NCI-H446 (cell line): ENCODE measurements at places on chromosomes 12 and 14.
A peak's percentile ranks its signal among the peaks of the same experiment; 100 is the strongest.

DNA sequence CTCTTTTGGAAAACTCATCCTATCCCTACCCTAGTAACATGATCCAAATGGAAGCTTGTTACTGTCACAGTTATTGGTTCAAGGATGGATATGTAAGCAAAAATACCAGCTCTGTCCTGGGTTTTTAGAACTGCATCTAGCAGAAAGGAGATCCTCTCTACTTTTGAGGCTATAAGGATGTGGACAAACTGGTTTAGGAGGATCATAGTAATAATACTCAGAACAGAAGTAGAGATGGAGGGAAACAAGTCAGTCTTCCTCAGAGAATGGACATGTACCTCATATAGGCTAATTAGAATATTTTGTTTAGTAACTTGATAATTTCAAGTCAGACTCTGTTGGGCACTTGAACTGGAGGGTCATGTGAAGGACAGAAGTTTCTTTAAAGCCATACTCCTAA lies 26.6 kb downstream of the FUT8 start:
- no peak for DNase-seq

DNA sequence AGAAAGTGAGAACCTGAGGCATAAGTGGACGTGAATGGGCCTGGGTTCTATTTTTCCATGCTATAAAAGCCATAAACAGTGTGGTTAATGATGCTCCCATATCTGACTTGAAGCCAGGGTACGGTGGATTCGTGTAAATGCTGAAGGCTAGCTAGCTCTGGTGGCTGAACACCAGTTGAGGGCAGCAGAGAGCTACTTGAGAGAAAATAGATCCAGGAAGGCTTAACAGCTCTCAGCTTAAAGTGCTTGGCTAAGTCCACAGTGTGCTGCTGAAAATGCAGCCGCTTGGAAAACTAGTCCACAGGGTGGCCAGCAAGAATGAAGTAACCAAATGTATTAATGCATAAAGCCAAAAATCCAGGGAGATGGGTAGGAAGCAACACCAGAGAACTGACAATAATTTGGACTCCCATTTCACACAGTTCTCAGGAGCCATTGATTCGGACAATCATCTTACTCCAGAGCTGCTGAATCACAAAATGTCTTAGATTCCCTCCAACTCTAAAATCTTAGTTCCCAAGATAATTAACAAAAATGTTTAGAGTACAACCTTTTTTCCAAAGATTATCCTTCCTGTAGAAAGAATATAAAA lies 15.0 kb upstream of the FOXG1 start:
- peak; percentile 93 for DNase-seq

DNA sequence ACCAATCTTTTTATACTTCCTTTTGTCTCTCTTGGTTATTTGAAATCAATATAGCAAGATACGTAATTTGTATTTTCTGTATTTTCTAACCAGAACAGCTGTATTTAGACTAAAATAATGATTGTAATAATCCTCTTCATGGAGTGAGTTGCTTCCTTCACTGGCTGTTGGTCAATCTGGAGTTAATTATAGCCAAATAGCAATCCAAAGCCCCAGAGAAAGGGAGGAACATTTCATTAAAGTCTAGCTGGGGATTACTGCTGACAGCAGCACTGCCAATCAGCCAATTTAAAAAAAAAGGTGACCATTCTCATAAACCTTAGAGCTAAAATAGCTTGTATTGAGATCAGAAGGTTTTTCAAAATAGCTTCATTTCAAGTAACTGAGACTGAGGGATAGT lies 118.0 kb downstream of the TRHDE start:
- no peak for DNase-seq

- peak; percentile 24 for DNase-seq
These were observed 365 bp upstream of the CCDC88C start for GRCh38 chr14:91417983-91418386.

DNA sequence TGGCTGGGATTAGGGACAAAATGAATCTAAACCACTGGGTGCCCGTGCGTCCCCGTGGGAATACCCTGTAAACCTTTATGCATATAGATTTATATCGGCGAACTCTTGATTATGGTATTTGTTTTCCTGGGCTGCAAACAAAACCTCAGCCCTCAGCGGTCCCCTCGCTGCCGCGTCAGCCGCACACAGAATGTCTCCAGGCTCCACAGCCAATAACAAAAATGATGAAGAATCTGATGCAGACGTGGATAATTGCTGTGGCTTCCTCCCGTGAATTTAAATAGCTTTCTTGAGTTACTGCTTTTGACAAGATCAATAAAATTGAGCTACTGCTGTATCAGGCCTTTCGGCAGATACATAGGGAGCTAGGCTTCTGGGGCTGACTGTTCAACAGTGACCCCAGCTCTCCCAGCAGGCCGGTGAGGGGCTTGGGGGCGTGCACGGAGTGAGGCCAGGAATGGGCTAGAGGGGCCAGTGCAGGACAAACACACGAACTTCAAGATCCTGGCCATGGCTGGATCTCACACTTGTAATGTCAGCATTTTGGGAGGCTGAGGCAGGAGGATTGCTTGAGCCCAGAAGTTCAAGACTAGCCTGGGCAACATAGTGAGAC lies 125.8 kb upstream of the NCOR2 start:
- DNase-seq: no peak

DNA sequence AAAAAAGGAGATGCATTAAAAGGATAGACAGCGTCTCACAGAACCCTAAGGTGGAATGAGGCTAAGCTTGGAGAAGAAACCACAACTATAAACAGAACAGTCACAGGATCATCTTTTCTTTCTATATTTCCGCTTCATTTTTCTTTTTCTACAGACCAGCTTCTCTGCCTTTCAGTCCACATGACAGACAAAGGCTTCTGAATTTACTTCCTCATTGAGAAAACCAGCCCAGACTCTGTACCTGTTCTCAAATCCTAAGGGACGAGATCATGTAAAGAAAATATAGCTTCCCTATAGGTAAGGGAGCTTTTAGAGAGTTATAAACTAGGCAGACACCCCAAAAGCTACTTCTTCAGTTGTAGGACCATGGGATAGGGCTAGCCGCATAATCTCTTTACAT lies 17.4 kb downstream of the SGPP1 start:
- DNase-seq: no peak

GRCh38 chr14:71004481-71004880 lies 97.2 kb downstream of the PCNX1 start:
- no peak for DNase-seq

- no peak for DNase-seq
These were observed 139.5 kb downstream of the SMOC1 start for GRCh38 chr14:70018713-70019211.

DNA sequence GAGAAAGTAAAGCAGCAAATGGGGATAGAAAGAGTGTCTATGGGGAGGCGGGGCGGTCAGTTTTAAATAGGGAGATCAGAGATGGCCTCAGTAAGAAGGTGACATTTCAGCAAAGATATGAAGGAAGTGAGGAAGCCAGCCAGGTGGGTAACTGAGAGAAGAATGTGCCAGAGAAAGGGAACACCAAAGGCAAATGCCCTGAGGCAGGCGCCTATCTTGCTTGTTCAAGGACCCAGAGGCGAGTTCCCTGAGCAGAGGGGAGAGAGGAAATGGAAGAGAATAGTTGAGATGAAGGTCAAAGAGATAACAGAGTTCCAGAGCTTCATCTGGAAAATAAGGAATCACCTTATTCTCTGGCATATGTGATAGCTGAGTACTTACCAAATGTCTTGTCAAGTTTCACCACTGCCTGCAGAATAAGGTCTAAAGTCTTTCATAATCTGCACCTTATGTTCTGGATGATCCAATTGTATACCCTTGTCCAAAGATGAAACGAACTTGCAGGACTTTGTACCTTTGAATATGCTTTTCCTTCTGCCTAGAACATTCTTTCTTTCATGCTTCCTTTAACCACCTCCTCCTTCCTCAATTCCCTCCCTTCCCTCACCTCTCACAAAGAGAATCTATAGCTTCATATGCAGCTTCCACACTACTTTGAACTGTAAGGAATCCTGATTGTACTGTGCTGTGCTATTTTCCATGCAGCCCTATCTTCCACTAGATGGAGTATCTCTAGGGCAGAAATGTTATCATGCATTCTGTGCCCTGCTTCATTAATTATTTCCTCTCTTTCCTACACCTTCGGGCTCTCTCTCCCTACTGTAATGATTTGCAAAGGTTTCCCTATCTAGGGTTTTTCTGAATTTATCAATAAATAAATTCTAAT lies 38.5 kb downstream of the GNPTAB start:
- DNase-seq: no peak

DNA sequence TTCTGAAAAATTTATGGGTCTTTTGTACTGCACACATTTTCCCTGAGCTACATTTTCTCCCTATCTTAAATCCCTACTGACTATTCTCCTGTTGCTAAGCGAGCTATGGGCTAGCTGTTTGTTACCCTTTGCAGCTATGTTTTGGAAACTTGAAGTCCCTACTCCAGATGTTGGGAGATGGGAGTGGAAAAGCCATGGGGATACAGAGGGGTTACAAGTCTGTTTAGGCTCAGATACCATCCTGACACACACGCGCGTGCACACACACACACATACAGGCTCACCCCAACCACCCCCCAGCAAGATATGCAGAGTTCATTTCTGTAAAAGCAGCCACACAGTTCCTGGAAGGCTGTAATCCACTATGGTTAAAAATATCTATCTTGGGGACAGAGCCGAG lies 15.8 kb downstream of the ATP5MC2 start:
- DNase-seq: peak; percentile 15

DNA sequence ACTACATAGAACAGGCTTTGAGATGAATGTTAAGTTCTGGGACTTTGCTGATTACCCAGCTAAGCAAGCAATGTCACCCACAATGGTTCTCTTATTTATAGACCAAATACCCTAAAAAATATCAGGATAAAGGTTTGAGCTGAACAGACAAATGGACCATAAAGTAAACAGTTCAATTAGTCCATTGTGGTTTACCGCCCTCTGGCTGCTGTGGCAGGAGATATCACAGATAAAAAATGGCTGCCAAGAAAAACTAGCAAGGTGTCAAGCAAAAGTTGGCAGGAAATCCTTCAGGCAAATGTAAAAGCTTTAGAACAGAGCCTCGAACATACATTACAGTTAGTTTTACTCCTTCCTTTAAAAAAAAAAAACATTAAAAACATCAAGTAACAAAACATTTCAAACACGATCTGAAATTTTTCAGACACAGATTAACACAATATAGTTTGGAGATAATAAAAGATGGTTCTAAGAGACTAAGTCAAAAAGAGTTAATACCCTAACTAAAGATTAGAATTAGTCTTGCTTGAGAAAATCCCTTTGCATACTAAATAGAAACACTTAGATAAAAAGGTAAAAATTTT lies 41.3 kb downstream of the MED13L start:
- peak; percentile 74 for DNase-seq

DNA sequence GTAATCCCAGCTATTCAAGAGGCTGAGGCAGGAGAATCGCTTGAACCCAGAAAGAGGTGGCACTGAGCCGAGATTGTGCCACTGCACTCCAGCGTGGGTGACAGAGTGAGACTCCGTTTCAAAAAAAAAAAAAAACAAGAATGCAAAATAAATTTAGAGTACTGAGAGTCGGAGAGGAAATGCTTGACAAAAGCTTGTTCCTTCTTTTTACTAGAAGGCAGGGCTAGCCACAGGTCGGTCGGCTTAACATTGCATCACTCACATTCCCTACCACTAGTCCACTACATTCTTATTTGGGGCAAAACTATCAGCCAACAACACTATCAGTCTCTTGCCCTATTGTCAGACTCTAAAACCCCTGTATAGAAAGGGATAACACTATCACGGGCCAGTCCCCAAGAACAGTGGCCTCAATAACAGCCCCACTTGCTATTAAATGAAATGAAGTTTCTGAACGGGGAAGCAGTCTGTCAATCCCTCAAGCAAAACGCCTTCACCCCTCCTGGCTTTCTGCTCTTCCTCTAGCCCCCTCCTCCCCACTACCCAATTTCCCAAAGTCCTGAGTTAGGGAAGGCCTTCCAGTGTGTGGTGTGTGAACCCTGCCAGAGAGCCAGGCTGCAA lies 1.0 kb downstream of the RNF41 start:
- no peak for DNase-seq

DNA sequence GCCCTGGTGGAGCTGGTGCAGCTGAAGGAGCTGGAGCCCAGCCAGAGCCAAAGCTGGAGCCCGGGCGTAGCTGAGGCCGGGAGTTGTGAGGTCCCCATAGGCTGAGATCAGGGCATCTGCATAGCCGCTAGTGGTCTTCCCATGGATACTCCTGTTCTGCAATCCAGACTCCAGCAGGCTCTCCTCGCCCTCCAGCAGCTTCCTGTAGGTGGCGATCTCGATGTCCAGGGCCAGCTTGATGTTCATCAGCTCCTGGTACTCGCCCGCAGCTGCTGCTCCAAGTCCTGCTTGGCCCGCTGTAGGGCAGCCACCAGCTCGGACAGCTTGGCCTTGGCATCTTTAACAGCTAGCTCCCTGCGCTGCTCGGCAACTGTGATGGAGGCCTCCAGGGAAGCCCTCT lies 966.1 kb downstream of the FSCB start:
- no peak for DNase-seq
